ENCODE measurements at places on chromosomes 3 and 15.
A peak's percentile ranks its signal among the peaks of the same experiment; 100 is the strongest.

DNA sequence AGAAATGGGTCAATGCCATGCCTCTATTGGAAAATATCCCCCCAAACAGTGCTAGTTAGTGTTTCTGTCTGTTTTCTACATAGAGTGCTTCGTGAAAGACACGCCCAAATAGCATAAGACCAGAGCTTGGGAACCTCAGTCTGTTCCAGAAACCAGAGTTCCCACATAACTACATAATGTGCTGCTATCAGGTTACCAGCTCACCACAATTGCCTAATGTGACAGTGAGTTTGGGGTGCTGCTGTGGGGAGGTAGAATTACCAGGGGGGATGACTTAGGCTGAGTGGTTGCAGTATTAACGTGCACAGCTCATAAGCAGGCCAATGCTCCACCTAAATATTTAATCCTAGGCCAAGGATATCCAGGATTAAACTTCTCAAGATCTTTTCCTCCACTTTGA, 39.2 kb downstream of the DUT start:
- no peak for DNase-seq

DNA sequence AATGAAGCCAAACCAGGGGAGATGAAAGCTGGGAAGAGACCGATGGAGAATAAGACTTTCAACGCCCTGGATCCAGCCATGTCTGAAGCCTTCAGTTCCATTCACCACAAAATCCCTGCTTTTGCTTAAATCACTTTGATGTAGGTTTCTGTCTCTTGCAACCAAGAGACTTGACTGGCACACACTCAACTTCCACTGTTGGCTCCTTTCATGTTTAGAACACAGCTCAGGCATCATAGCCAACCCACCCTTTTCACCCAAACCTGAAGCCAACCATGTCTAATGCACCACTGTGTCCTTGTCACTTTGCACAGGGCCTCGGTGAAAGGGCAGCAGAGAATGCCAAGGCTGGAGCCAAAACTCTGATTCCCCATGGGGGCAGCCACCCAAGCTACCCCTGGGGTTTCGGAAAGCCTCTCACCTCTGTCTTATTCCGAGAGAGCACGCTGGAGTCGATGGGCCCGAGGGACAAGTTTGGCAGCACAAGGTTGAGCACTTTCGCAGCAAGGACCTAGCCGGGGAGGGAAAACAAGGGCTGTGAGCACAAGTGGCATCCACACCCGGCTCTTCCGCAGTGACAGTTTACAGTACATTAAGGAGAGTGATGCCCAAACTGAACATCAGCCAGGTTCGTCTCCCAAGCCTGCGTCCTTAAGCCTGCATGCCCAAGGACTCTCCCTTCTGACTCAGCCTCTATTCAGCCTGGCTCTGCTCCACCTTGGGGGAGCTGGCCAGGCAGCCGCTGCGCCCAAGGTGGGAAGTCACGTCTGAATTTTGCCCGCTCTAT, 37.6 kb downstream of the ABTB1 start:
- DNase-seq: no peak

DNA sequence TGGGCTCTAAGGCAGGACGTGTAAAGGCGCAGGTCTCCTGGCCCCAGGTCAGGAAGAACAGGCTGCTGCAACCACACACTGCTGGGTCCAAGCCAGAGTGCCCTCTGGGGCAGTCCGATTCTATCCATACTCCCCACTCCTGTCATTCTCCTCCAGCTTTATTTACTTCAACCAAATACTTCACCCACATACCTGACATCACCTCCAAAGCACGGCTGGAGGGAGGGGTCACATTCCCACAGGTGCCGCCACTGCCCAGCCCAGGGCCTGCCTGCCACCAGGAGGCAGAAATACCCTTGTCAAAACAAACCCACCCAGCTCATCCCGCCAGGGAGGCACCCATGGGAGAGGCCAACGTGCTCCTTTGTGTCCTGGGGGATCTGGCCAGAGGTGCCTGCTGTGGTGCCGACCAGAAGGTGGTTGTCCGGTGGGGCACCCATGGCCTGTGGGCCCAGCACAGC, 100.4 kb downstream of the DAPK2 start:
- DNase-seq: no peak

DNA sequence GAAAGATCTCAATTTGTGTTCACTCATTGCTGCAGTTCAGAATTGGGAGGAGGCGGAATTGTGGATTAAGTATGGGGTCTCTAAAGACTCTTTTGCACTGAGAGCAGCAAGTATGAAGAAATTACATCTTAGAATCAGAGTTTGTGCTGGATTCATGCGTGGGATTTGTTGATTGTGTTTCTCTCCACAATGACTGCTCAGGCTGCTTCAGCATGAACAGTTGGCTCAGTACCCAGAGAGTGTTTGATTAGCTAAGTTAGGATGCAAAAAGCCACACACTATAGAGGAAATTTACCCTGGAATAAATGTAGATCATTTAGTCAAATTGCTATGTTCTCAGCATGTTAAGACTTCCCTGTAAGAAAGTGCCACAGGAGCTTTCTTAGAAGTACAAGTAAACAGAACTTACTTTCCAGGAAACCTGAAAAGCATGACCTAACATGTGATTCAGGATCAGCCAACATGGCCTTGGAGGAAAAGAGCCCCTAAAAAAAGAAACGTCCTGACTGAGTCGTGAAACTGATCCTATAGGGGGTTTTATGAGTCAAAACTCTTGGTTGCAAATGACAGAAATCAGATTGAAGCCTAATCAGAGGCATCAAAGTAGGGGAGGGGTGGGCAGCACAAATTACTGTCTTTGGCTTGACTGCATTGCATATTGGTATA, 32.6 kb downstream of the HHLA2 start:
- no peak for DNase-seq

GRCh38 chr3:191476066-191476772, 15.3 kb downstream of the PYDC2 start:
- DNase-seq: no peak

- no peak for DNase-seq
These were observed 328.5 kb upstream of the TBC1D5 start for GRCh38 chr3:18070944-18071343.

- no peak for DNase-seq
These were observed 35.8 kb upstream of the THSD4 start for GRCh38 chr15:71079208-71080044.

GRCh38 chr3:26721047-26721446, 98.5 kb downstream of the LRRC3B start:
- no peak for DNase-seq

- DNase-seq: no peak
These were observed 26.8 kb downstream of the KLHL25 start for GRCh38 chr15:85767785-85768529.

DNA sequence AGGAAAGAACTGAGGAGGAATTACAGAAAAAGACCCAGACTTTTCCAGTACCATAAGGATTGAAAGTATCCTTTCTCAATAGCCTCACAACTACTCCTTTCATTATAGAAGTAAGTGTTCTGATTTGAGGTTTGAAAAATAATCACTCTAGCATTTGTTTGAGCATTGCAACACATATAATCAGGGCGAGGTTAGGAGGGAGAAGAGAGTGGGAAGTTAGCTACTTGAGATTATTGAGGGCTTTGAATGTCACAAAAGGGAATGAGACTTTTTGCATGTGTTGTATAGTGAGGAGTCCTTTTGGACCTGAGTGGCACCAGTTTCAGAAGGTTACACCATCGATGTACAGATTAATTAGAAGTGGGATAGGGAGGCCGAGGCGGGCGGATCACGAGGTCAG, 65.2 kb upstream of the TNIK start:
- no peak for DNase-seq

DNA sequence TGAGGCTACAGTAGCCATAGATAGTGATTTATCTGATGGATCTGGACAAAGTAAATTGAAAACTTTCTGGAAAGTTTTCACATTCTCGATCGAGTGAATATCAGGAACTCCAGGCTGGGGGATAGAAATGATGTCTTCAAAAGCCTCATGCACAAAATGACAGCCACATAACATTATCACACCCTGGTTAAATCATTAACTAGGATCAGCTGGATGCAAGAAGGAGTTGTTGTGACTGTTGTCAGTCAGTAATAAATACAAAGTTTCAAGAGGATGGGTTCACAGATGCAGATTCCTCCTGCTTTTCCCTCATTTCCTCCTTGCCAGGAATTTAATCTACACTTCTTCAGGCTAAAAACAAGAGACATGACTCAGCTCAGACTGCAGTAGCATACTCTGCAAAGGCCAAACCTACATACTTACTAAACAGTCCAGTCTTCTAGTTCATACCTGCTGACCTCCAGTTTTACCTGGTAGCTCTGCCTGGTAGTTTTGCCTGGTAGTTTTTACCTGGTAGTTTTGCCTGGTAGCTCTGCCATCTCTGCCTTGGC, 40.9 kb downstream of the C2CD4A start:
- no peak for DNase-seq

DNA sequence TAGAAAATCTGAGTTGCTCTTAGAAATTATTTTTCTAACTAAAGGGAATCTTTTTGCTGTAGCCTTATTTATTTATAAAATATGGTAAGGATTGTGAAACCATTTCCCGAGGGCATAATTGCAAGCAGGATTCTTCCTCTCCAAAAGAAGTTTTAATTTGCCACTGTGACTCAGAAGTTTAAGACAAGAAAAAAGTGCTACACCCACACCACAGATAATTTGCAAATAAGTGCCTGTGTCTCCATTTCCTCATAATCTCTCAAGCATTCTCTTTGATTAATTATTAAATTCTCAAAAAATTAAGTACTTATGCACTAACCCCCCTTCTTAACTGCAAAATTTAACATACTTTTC, 43.6 kb downstream of the RASA2 start:
- no peak for DNase-seq

DNA sequence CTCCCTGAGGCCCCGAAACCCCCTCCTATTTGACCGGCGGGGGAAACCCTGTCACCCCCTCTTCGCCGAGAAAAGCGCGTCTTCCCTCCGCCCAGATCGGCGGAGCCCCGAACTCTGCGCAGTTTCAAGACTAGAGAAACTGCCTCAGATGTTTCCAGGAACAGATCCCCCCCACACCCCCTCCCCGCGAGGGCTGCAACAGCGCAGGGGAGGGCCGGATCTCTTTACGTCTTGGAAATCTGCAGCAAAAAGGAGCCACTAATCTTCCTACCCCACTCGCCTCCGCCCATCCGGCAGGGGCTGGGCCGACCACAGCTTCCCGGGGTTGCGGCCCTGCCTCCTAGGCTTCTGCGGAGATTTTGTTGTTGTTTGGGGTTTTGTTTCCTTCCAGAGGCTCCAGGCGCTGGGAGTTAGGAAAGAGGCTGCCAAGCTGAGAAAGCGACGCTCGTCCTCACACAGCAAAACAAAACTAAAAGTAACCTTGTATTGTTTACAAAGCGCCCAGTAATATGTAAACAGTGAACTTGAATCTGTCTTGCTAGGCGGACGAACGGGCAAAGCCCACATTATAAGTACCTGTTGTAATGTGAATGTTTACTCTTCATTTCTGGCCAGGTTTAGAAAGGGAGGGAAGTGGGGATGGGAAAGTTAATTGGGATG, 2.2 kb downstream of the FOXB1 start:
- peak; percentile 44 for DNase-seq

GRCh38 chr3:149271669-149272068, 50.0 kb upstream of the CP start:
- DNase-seq: no peak

GRCh38 chr15:67385971-67386370, 131.4 kb downstream of the IQCH start:
- DNase-seq: no peak

- DNase-seq: no peak
These were observed 4.6 kb upstream of the DENND4A start for GRCh38 chr15:65796610-65797078.

DNA sequence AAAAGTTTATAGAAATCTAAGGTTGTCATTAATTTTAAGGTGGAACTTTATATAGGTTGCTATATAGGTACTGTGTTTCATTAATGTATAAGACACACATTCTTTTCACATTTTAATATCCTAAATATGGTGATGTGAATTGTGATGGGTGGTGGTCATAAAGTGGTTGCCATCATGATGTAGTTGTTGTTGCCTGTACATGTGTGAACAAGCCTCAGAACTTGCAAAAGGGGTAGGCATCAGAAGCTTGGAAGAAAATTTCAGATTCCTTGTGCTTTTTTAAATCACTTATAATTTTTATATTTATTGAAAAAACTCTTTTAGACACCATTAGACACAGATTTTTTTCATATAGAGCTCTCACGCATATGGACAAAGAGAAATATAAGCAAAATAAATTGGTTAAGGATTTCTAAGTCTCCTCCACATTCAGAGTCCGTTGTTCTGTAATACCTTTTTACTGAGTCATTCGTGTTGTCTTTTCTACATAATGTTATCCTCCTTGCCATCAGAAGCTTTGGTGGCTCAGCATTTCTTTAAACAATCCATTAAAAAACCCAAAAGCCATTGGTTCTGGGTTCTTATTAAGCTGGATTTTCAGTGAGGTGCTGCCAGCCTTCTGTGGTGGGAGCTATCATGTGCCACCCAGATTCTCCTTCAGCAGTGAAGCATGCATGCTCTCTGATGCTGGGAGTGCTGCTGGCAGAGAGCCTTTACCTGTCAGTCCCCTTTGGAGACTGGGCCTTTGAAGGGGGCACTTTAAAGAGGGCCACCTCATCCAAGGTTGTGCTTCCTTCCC, 140.4 kb upstream of the GALNT15 start:
- DNase-seq: no peak

- no peak for DNase-seq
These were observed 465.0 kb upstream of the ROBO1 start for GRCh38 chr3:80232760-80233159.

GRCh38 chr3:72344647-72345046, 503.6 kb downstream of the SHQ1 start:
- DNase-seq: no peak

GRCh38 chr15:56532721-56533460, 68.0 kb upstream of the MNS1 start:
- no peak for DNase-seq

DNA sequence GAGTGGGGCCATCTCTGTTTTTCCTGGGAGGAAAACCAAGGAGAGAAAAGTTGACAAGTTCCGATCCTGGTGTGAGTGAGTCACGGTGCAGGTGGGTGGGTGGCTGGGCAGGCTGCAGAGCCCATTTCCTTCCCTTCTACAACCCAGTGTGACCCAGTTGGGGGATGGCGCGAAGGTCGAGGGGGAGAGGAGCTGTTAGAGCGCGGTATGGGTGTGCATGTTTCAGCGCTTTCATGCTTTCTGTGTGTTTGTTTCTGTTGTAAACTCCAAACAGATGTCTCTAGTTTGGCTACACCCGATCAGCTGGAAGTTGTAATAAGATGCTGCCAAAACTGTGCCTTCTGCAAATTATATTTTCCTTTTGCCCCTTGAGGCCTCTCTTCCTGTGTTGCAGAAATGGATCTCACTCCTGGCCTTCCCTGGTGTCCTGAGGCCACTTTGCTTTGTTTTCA, 3.8 kb downstream of the FAM43A start:
- DNase-seq: no peak

DNA sequence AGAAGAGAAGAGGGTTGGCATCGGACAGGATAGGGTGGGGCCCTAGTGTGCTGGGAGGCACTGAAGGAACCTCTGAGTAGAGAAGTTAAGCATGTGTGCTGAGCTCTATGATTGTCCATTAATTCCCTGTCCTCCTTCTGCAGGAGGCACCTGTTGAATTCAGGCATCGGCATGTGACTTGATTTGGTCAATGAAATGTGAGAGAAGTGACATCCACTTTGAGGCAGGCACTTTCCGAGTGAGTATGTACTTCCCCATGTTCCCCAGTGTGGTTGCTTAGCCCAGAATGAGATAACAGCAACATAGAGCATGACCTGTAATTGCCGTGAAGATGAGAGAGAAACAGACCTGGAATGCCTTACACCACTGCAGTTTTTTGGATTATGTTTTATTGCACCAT, 224.8 kb downstream of the RPLP1 start:
- no peak for DNase-seq

Data from testis (tissue), 5 donors.